ENCODE measurements at places on chromosomes 7 and 10.

DNA sequence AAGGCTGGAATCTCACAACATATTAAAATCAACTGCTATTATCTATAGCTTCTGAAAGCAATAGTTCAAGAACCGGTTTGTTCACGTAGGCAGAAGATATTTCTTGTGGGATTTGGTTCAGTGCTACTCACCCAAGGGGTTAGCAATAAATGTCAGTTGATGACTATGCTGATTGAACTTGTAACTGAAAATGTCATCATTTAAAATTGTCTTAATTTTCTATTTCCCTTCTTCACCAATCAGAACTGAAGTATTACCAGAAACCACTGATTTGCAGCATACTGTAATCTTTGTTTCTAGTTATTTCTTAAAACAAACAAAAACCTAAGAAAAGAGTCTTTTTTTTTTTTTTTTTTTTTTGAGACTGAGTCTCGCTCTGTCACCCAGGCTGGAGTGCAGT lies 46.1 kb downstream of the CPEB3 start:
- no peak for DNase-seq

GRCh38 chr7:37999673-38000072 lies 79.2 kb downstream of the EPDR1 start:
- no peak for DNase-seq

- DNase-seq = no peak
Measured at GRCh38 chr7:90891529-90891928, 295.4 kb downstream of the CDK14 start.

GRCh38 chr10:124683814-124684213 lies 60.4 kb downstream of the FAM53B start:
- DNase-seq = no peak

GRCh38 chr10:70374775-70375614 lies 7.4 kb downstream of the LRRC20 start:
- no peak for DNase-seq

GRCh38 chr7:44629829-44630522 lies 23.5 kb downstream of the OGDH start:
- DNase-seq = no peak

GRCh38 chr7:157628456-157628855 lies 291.7 kb downstream of the DNAJB6 start:
- DNase-seq = no peak

DNA sequence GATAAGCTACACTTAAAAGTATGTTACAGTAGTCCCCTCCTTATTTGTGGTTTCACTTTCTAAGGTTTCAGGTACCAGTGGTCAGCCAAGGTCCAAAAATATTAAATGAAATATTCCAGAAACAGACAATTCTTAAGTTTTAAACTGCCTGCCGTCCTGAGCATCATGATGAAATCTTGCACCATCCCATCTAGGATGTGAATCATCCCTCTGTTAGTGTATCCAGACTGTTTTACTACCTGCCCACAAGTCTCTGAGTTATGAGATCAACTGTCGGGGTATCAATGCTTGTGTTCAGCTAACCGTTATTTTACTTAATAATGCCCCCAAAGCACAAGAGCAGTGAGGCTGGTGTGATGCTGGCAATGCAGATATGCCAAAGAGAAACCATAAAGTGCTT lies 11.4 kb downstream of the KDM7A start:
- no peak for DNase-seq
